Stimulated activated CD4-positive, alpha-beta T cell treated with anti-CD3 and anti-CD28 coated beads, Interleukin-1b, Interleukin-23, amount 100 ng/mL, for 1 hour (primary cell): ENCODE measurements at places on chromosomes 2 and 18.

- no peak for DNase-seq
These were observed 422.1 kb upstream of the HNRNPA3 start for GRCh38 chr2:176790468-176790867.

DNA sequence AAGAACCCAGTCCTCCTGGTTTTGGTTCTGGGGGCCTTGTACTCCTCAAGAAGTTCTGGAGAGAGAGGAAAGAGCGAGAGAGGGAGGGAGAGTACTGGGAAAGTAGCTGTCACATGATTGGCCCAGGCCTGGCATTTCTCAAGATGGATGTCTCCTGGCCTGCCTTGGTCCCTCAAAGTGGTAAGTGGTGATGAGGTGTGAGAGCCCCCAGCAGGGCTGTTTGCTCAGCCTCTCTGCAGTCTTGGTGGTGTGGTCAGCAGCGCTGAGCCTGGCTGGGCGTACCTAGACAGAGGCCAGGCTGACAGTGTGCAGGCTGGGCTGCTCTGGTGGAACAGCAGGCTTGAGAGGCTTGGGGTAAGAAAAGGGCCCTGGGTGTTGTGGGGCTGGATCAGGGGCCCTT, 2.5 kb downstream of the SPEG start:
- no peak for DNase-seq

DNA sequence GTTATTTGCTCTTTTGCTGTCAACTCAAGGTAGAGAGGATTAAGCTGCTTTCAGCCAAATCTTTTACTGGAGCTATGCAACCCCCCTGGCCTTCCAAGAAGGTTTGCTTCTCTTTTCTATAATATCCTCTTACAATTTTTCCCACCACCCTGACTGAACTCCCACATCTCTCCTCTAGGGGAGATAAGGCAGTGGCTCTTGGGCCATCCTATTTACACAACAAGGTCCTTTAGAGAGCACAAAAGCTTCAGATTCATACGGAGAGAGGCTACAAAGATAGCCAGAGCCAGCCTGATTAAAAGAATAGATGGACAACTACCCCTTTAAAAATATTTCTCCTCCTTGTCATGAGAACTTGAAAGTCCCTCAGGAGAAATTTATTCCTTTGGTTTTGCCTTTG, 95.7 kb downstream of the TPGS2 start:
- DNase-seq: no peak

GRCh38 chr2:46319711-46320110, 22.5 kb downstream of the EPAS1 start:
- DNase-seq: no peak

DNA sequence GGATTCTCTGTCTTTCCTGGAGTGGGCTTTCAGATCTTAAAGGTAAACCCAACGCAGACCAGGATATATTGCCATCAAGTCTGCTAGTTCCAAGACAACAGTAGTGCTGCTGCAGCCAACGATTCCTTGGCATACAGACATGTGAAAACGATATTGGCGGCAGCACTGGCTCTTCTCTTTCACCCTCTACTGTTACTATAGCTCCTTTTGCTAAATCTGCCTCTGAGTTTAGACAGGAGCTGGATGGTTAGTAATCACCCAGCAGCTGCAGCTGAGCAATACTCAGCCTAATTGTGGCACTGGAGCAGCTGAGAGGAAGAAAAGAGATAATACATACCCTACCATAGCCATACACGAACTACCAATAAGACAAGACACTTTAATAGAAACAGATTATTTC, 4.0 kb downstream of the YES1 start:
- no peak for DNase-seq

- no peak for DNase-seq
These were observed 200.4 kb downstream of the MREG start for GRCh38 chr2:215812966-215813365.

DNA sequence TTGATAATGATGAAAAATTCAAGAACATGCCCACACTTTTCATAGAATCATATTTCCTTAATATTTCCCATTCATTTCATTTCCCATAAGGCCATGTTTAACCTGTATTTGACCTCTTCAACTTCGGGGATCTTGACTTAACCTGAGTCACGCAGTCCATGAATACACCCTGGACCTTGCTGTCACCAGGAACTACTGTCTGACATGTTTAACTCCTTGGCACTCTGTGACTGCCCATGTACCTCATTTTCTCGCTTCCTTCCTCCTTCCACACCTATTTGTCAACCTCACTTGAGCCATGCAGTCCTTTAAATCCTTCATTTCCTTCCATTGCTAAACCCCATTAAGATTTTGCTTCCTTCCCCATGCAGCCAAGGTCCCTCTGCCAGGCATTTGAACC, 16.3 kb downstream of the ABCB11 start:
- no peak for DNase-seq

DNA sequence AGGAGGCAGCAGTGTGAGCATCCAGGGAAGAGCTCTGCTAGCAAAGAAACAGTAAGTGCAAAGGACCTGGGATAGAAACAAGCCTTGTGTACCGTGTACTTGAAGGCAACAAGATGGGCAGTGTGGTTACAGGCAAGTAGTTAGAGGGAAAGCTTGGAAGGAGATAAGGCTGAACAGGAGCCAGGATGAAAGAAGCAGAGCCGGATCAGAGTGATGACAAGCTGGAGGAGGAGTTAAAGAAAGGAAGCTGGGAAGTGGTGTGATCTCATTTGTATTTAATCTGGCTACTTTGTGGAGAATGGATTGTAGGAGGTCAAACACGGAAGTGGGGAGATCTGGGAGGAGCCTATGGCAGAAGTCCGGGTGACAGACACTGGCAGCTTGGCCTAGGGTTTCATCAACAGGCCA, 44.7 kb upstream of the VPS54 start:
- DNase-seq: no peak

DNA sequence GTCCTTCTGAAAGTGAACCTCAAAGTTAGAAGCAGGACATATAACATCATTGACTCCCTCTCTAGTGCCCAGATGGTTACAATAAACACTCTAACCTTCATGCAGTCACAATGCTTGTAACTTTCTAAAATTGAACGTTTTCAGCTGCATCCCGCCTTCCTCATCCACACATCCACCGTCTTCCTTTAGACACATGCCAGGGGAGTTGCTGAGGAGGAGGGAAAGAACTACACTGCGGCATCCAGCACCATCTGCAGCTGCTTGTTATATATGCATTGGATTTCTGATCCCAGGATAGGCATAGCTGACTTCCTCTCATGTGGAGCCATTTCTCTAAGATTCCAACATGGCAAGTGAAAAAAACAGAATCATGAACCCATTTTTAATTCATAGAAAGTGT, 96.8 kb downstream of the FBXO15 start:
- DNase-seq: no peak

GRCh38 chr2:67867735-67868134, 195.1 kb downstream of the C1D start:
- DNase-seq: no peak

GRCh38 chr2:230920167-230920566, 4.9 kb downstream of the GPR55 start:
- no peak for DNase-seq

GRCh38 chr18:44747157-44747556, 66.5 kb downstream of the SETBP1 start:
- DNase-seq: no peak

DNA sequence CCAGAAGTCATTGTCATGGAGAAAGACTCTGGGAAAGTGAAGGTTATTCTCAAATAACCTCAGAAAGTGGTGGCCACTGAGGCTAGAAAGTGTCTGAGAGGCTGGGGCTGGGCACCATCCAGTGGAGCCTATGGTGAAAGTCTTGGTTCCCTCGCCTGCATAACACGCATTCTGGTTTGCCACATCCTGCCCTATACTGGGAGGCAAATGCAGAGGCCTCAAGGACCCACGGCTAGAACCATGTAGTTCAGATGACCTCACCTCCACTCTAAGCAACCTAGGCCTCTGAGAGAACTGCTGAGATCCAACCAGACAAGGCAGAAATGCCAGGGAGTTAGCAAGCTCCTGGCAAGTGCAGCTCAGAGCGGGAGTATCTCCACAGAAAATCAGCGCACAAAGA, 5.1 kb downstream of the ITGB6 start:
- DNase-seq: no peak

GRCh38 chr2:26010943-26011342, 22.9 kb upstream of the RAB10 start:
- no peak for DNase-seq

DNA sequence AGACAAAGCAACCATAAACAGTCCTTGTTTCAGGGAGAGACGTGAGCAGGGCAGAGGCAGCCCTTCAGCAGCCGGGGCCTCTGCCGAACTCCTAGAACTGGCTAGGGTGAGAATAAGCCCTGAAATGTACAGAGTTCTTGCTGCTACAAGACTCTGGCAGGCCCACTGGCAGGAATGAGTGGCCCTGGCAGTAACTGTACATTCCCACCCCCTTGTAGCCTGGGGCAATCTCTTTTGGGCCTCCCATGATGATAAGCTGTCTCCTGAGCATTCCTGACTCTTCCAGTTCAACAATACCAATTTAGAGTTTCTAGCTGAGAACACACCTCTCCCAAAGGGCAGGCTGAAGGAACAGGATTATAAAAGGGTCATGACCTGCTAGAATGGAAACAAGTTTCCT, 54.3 kb downstream of the HAUS1 start:
- DNase-seq: no peak

GRCh38 chr18:61575419-61575818, 242.2 kb downstream of the CDH20 start:
- no peak for DNase-seq

GRCh38 chr2:43266711-43267111, 40.3 kb upstream of the ZFP36L2 start:
- DNase-seq: no peak

GRCh38 chr2:9556121-9556743, 602 bp upstream of the ADAM17 start:
- DNase-seq: no peak

- no peak for DNase-seq
These were observed 586.6 kb upstream of the KLHL29 start for GRCh38 chr2:22798386-22798785.

- no peak for DNase-seq
These were observed 24.8 kb downstream of the SOCS6 start for GRCh38 chr18:70313640-70314039.

DNA sequence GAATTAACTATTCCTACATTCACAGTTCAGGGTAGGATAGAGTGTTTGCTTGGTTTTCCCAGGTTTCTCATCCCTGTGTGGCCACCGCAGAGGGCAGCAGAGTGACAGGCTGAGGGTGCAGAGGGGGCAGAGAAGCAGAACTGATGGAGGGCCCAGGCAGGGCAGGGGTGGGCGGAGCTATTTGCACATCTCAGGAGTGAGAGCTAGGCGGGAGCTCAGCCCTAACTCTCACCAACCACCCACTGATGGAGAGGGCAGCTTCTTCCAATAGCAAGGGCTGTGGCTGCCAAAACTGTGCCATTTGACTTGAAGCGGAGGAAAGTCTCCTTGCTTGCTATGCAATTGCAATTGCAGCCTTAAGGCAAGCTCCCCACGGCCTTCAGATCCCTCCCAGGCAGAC, 12.0 kb upstream of the DARS1 start:
- DNase-seq: no peak

- no peak for DNase-seq
These were observed 28.4 kb upstream of the GTF2A1L start for GRCh38 chr2:48589170-48589767.

GRCh38 chr18:31232775-31233424, 70.2 kb upstream of the DSC1 start:
- DNase-seq: no peak

GRCh38 chr2:30195016-30195415, 36.3 kb upstream of the LBH start:
- DNase-seq: no peak
